ENCODE measurements at places on chromosomes 11 and 22. TPM values are rescaled to one million over a fixed set of nuclear protein-coding genes. Genes with fewer than 3 reads are reported as not detected.
A peak's percentile ranks its signal among the peaks of the same experiment; 100 is the strongest.

BTG4 gene
- total RNA-seq, result not detected

ANO3 gene
- total RNA-seq, result not detected

OR52I1 gene
- total RNA-seq, result not detected

RIC3 gene
- total RNA-seq, result 3.4 TPM

CATSPER1 gene
- 0.33 TPM for total RNA-seq

ANKRD42 gene
- 1.7 TPM for total RNA-seq

UPK2 gene
- total RNA-seq, result not detected

YPEL1 gene
- total RNA-seq, result 17.3 TPM

DNA sequence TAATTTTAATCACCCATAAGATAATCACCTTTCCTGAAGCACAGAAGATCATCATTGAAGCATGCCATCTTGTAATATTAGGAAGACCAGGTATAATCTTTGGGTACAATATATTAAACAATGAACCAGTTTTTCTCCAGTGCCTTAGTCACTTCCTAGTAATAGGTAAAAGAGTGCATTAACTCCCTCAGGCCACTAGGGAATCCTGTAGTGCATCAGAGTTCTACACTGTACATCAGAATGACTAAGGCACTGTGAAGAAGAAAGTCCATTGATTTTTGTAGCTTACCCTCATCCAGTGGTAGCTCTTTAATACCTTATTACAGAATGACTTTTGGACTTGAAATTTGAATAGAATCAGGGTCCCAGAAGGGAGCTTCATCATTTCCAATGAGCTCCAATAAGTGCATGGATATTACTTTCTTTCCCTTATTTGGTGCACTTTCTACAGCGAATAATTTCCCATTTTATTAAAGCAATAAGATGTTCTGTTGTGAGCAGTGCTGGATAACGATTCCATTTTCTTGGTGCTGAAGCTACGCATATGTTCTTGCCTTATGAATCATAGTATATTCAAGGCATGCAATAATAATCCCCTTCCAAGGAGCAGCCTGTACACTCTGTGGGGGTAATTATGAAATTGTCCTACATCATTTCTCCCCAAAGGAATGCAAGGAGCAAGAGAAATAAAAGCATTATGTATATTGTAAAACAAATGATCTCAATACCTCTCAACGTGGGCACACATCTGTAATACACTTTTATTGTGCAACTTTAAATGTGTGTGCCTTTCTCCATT is 4.7 kb downstream of the C11orf87 start:
- H3K27me3 ChIP-seq, result peaks cover 14% of the 10 kb centered on the region
- no peak overlapping the region for H3K27ac ChIP-seq
- H3K4me1 ChIP-seq, result no peaks in the 10 kb centered on the region

DNA sequence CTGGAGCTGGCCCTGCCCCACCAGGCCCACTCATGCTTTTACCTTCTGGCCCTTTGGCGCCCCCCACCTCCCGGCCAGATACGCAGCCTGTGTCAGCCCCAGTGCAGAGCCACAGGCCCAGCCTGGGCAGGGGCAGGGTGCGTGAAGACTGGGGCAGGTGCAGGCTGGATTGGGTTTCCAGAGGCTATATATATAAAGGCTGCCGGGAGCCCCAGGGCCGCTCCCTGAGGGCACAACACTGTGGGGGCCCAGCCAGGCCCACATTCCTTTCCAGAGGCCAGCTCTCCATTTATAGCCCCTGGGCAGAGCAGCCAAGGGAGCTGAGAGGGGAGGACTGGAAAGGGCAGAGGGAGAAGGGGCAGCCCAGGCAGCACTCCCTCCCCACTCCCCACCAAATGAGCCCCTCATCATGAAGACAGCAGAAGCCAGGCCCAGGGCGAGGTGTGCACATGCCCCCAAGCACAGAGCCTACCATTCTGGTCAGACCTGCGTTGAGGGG is 5.0 kb upstream of the MYOD1 start:
- peaks cover 23% of the 10 kb centered on the region for H3K27me3 ChIP-seq
- no peaks in the 10 kb centered on the region for H3K4me1 ChIP-seq
- H3K27ac ChIP-seq, result no peak overlapping the region
- no peak for DNase-seq

DNA sequence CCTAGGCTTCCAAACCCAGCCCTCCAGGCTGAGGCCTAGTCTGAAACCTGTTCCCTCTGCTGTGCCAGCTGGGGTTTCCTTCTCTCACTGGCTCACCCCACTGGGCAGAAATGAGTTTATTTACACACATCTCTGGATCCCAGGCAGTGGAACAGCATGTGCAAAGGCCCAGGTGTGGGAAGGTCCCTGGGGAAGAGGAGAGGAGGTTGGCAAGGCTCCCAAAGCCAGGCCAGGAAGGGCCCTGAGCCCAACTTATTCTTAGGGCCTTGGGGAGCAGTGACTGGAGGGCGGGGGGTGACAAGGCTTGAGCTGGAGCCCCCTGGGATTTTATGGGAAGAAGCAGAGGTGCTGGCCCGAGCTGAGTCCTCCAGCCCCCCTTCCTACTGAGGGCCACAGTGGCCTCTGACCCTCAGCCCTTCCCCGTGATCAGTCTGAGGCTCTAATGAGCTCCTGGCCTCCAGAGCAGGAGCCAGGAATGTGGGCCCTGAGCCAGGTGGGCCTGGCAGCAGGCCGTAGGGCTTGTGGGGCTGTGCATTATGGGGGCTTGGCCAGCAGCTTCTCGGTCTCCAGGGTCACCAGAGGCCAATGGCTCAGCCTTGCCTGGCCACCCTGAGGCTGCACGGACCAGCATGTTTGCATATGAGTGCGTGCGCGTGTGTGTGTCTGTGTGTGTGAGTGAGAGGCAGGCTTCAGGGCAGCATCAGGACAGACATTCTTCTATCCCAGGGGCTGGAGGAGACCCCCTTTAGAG is 2.9 kb downstream of the MYO7A start:
- H3K4me3 ChIP-seq, result no peak overlapping the region
- DNase-seq, result no peak
- no peaks in the 10 kb centered on the region for H3K36me3 ChIP-seq
- H3K4me1 ChIP-seq, result peaks cover 11% of the 10 kb centered on the region

GRCh38 chr22:29213493-29213892 is 7.8 kb downstream of the EMID1 start:
- no peaks in the 10 kb centered on the region for H3K36me3 ChIP-seq
- peaks cover 13% of the 10 kb centered on the region for H3K27me3 ChIP-seq
- DNase-seq, result no peak
- no peak overlapping the region for H3K27ac ChIP-seq
- H3K4me1 ChIP-seq, result no peaks in the 10 kb centered on the region
- no peak overlapping the region for H3K4me3 ChIP-seq

DNA sequence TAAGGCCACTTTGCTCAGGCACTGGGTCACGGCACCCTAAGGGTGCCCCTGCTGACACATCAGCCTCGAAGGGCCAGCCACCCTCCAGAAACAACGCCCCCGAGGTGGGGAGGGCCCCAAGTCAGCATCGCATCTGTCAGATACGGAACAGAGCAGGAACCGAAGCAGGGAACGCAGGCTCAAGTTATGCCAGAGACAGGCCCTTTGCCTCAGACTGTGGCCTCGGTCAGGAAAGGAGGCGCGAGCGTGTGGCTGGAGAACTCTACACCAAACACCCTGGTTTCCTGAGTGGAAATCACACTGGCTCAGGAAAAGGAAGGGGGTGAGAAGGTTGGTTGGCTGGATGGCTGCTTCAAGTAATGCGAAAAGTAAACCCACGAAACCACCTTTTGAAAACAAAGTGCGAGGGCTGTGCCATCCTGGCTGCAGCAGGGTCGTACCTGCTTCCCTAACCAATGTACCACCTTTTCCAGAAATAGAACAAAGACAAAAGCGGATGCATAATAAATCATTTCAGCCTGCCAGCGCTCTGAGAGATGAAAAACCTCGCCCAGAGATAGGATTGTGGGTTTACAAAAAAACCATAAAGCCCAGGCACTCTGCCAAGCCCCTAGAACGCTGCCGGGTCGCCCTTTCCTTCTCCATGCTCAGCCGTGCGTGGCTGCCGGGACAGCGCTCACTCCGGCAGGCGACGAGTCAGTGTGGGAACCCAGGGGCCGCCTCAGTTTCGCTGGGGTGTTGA is 38.6 kb downstream of the TRMU start:
- H3K27ac ChIP-seq, result no peak overlapping the region
- DNase-seq, result no peak
- H3K4me3 ChIP-seq, result no peak overlapping the region
- peaks cover 24% of the 10 kb centered on the region for H3K4me1 ChIP-seq

DNA sequence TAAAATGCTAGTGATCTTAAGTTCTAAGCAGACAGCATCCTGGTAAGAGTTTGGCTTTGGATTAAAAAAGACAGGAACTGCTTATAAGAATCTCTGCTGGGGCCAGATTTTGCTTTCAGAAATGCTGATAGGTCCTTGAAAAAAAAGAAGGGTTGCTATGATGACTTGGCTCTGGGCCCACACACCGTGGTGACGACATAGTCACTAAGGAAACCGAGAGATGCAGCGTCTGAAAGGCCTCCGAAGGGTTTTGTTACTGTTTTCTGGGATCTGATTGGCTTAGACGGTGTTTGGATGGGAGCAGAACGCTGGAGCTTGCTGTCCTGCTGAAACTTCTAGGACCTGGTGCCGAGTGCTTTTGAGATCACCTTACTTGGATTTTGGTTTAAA is 8.4 kb downstream of the FAM118A start:
- H3K4me1 ChIP-seq, result peaks cover 74% of the 10 kb centered on the region
- peak overlapping the region; percentile 97 for H3K27ac ChIP-seq
- peaks cover 18% of the 10 kb centered on the region for H3K36me3 ChIP-seq
- H3K27me3 ChIP-seq, result no peaks in the 10 kb centered on the region
- peak overlapping the region; percentile 79 for H3K4me3 ChIP-seq

DNA sequence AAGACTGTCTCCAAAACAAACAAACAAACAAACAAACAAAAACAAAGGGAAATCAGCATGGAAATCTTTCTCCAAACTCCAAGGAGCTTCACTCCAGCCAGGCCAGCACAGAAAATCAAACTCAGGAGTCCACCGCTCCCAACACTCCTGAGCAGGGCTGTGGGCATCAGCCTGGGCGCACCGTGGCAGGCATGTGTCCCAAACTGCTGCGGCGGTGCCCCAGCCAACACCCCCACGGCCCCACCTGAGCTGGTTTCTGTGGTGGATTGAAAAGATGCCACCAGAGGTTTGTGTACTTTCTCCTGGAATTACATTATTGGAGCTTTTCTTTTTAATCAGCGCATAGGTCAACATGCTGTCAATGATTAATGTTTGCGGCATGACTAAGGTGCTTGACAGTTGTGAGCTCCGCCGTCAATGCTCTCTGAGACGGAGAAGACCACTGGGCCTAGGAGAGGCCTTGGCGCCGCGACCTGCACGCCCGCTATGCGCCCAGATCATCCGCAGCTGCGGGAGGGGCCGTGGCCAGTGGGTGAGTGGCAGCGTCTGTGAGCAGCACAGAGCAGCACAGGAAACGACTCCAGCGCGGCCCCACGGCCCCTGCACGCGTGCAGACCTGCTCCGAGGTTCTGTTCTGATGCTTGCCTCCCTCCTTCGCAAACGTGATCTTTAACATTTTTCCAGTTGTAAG is 18.1 kb downstream of the DRD4 start:
- H3K4me3 ChIP-seq, result no peak overlapping the region
- DNase-seq, result no peak
- no peak overlapping the region for H3K27ac ChIP-seq
- H3K36me3 ChIP-seq, result peaks cover 5% of the 10 kb centered on the region

- H3K4me3 ChIP-seq, result no peak overlapping the region
- no peak overlapping the region for H3K27ac ChIP-seq
- H3K4me1 ChIP-seq, result no peaks in the 10 kb centered on the region
Measured at GRCh38 chr11:32225571-32226285, 134.9 kb downstream of the RCN1 start.

DNA sequence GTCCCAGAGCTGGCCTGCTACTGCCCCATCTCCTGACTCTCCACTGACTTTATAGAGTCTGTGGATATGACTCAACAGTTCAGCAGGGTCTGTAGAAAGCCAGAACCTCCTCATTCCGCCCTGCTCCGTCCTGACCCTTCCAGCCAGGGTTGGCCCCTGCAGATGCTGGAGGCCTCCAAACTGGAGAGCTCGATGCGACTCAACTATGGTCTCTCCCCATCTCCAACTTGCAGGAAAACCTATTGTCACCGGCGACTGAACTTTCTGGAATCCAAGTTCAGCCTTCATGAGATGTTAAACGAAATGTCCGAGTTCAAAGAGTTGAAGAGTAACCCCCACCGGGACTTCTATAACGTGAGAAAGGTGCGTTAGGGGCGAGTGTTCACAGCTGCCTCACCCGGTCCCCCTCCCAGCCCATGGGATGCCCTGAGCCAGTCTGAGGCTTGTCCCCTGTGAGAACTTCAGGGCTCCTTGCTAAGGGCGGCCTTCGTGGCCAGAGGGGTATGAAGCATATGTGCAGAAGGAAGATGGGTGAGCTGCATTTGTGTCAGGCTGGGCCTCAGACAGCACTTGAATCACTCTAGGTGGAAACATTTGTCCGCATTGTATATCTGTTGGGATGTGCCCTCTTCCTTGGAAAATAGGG is 32.1 kb downstream of the AMPD3 start:
- no peak overlapping the region for H3K4me3 ChIP-seq
- peaks cover 47% of the 10 kb centered on the region for H3K36me3 ChIP-seq
- H3K4me1 ChIP-seq, result peaks cover 9% of the 10 kb centered on the region
- DNase-seq, result no peak

GRCh38 chr11:134482865-134483264 is 70.8 kb upstream of the B3GAT1 start:
- no peaks in the 10 kb centered on the region for H3K4me1 ChIP-seq
- no peak overlapping the region for H3K4me3 ChIP-seq
- H3K27me3 ChIP-seq, result peaks cover under 1% of the 10 kb centered on the region
- H3K36me3 ChIP-seq, result no peaks in the 10 kb centered on the region

GRCh38 chr11:74611369-74611861 is 19.0 kb downstream of the POLD3 start:
- H3K4me1 ChIP-seq, result peaks cover 1% of the 10 kb centered on the region
- H3K36me3 ChIP-seq, result peaks cover 20% of the 10 kb centered on the region
- H3K27ac ChIP-seq, result no peak overlapping the region
- no peaks in the 10 kb centered on the region for H3K27me3 ChIP-seq

DNA sequence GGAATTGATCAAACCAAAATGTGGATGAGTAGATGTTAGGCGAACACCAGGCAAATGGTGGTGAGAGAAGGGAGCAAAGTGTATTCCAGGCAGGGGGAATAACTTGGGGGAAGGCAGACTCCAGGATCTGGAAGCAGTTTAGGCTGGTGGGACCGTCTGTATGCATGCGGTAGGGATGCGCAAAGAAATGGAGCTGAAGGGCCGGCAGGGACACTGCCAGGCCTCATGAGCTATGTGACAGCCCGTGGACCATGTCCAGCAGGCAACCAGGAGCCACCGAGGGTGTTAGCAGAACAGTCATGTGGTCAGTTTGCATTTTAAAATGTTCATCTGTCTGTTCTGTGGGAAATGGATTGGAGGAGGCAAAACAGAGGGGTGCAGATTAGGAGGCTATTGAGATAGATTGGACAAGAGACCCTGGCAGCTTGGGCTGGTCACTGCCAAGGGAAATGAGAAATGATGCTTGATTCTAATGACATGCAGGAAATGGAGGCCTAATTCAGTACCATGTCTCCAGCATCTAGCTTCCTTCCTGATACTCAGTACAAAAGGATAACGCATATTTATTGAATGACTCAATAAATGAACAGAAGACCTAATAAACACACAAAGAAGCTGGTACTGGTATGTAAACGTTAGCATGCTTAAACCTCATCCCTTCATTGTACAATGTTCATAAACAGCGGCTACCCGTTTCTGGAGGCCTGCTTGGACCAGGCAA is 412.4 kb downstream of the BUD13 start:
- H3K27me3 ChIP-seq, result no peaks in the 10 kb centered on the region
- no peaks in the 10 kb centered on the region for H3K36me3 ChIP-seq
- H3K4me1 ChIP-seq, result no peaks in the 10 kb centered on the region
